Mucosa of descending colon (tissue), 3 donors: ENCODE measurements at places on chromosomes 13 and 19. TPM values are rescaled to one million over a fixed set of nuclear protein-coding genes. Genes with fewer than 3 reads are reported as not detected.
A peak's percentile ranks its signal among the peaks of the same experiment; 100 is the strongest.

DNA sequence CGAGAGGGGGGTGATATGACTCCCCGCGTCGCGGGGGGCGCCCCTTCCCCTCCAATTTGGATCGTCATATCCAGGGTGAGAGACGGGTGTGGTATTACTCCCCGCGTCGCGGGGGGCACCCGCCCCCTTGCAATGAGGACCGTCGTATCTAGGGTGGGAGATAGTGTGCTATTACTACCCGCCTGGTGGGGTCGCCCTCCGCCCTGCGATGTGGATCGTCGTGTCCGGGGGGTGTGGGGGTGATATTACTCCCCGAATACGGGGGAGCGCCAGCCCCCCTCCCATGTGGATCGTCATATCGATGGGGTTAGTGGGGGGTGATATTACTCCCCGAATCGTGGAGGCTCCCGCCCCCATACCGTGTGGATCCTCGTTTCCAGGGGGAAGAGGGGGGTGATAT, 29.2 kb upstream of the RGCC start:
- no peak for DNase-seq

GRCh38 chr19:6069268-6069791, 41.0 kb downstream of the RFX2 start:
- no peak for DNase-seq

DNA sequence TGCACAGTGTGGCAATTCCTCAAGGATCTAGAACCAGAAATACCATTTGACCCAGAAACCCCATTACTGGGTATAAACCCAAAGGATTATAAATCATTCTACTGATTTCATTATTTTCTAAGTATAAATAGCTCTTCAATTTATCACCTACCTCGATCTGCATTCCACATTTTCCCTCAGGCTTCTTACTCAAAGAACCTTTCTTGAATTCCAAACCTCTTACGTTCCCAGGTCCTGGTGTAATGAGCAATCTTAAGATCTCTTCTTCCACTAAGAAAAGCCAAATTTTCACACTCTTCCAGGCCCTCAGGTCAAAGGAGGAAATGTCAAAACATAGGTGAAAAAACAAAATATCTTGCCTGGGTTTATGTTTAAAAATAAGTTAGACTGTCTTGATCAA, 237.3 kb upstream of the GPC6 start:
- DNase-seq: no peak

Gene MBD3L3
- total RNA-seq: not detected

DNA sequence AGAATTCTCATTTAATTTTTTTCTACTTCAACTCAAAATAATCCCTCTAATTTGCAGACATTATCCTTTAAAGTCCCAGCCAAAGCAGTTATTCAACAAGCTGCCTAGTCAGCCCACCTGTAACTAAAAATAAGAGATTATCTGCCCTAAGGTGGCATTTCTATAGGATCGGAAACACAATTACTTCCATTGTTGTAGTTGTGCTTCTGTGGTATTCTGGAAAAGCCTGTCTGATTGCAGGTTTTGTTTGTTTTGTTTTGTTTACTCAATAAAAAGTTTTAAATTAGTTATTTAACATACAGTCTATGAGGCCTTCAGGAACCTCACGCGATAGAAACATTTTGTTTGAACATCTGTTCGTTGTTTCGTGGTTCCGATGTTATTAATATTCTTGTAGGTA, 101.0 kb downstream of the ZIC5 start:
- no peak for DNase-seq

Gene SHANK1
- total RNA-seq: 1.1 TPM

Gene FXYD3
- 3,973 TPM for total RNA-seq

Gene GET3
- total RNA-seq: 50.0 TPM

GRCh38 chr19:58581227-58582141, 8.3 kb upstream of the MZF1 start:
- DNase-seq: peak; percentile 80

Gene CDC37
- 125 TPM for total RNA-seq

DNA sequence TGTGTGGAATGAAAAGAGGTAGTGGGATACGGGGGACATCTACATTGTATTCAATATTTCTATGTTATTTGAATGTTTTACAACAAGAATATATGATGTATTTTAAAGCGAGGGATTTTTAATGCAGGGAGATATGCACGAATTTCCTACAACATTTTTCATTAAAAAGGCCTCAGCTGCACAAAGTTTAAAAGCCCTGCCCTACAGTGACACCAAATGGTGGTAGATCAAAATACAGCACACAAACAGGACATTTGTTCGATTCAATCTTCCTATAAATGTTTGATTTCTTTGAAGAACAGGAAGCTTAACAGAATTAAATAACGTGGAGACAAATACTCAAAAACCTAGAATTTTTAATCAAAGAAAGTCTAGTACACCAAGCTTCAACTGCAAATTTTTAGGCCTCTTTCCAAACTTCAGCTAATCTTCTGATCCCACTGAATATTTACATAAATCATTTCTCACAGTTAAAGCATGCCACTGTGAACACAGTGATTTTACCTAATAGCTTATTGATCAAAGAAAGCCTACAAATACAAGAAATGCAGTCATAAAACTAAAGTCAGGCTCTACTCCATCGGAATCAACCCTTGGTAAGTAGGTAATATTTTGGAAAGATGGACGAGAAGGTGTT, 257.2 kb downstream of the DIAPH3 start:
- DNase-seq: no peak

Gene LYPD5
- total RNA-seq: 4.8 TPM

DNA sequence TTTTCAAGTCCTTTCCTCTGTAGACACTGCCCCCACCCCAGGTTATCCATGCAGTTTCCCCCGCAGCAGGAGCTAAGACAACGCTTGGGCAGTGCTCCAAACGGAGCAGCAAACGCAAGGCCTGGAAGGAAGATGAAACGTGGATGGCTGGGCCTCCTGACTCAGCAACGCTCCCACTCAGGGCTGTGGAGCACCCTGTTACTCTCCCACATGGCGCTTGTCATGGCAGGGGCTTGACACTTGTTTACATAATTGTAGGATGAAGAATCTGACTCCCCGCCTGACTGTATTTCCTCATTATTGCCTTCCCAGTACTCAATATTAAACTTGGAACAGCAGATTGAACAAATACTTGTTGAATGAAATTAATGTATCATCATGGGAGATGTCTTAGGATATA, 799 bp upstream of the C1QTNF9B start:
- peak; percentile 13 for DNase-seq

Gene ICAM4
- 0.32 TPM for total RNA-seq

Gene C13orf46
- 1.6 TPM for total RNA-seq

Gene SYNE4
- total RNA-seq: 3.5 TPM

DNA sequence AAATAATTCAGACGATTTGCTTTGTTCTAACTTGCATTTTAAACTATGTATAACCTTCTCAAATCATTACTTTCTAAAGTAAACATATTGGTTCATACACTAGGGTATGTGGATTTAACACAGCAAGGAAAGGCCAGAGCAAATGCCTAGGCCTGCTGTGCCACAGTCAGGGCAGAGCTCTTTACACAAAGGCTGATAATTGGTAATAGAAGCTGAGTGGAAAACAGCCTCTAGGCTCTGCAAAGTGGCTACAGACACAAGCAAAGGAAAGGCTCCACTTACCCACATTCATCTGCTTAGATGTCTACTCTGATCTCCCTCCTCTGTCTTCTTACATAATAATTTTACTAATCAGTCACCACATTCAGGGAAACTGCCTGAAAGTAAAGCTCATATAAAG, 382.9 kb downstream of the OLFM4 start:
- DNase-seq: no peak

DNA sequence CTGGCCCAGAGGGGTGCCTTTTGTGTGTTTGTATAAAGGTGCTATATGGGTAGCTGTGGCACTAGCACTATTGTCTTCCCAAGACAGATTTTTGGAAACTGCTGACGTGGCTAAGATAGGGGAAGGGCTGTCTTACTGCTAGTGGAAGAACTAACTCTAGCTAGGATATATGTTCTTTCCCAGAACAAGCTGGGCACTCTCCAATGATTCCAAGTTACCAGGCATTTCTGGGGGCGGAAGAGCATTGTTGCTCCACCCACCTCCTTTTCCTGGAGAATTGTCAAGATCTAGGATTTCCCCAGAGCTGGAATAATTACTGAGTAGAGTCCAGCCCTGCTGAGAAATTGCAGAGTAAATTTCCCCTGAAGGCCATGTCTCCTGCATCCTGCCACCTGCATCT, 408.3 kb downstream of the KLF5 start:
- DNase-seq: no peak

Gene HCST
- 7.9 TPM for total RNA-seq

DNA sequence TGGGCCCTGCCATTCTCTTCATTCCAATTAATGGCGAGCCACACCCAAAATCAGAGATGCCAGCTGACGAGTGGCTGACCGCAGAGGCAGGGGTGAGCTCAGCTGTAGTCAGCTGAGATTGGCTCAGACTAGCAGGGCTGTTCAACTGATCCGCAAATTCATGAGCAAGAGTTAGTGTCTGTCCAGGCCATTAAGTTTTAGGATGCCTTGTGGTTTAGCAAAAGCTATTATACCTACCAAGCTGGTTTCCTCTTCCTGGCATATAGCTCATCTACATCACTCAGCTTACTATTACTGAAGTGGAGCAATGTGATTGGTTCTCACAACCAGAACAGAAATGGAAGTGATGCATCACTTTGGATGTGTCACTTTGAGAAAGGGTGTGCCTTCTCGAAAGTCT, 148.7 kb downstream of the NALCN start:
- DNase-seq: no peak

DNA sequence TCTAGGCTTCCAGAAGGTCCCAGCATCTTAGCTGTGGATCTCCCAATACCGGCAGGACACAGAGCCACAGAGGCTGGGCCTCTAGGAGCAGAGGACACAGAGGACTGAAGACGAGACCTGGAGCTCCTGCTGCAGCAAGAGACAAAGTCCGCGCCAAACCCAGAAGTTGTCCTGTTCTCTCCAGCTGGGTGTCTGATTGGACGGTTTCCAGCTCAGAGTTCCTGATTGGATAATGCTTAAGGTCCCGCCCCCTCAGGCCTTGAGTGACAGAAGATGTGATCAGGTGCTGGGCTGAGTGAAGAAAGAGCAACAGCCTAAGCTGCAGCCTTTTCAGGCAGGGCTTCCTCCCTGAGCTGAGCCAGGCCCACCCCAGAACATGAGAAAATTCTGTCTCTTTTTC, 59.9 kb upstream of the ZNF85 start:
- DNase-seq: no peak

DNA sequence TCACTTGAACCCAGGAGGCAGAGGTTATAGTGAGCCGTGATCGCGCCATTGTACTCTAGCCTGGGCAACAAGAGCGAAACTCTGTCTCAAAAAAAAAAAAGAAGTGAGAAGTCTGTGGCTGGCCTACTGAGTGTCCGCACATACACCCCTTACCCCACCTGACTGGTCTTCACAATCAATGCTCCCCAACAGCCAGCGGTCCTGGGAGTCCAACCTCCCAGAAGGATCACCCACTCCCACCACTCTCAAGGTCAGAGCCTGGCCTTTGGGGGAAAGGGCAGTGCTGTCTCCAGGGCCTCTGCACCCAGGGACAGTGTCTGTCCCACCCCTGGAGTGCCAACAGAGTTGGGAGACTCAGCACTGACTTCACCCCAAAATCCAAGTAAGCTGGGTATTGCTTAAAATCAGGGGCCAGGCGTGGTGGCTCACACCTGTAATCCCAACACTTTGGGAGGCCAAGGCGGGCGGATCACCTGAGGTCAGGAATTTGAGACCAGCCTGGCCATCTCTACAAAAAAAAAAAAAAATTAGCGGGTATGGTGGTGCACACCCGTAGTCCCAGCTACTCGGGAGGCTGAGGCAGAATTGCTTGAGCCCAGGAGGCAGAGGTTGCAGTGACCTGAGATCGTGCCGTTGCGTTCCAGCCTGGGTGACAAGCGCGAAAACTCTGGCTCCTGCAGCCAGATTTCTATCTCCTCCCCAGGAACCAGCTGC, 2.3 kb upstream of the CD320 start:
- peak; percentile 18 for DNase-seq

Gene S1PR5
- not detected for total RNA-seq

GRCh38 chr19:1755467-1756171, 2.3 kb downstream of the ONECUT3 start:
- DNase-seq: no peak

Gene DACH1
- total RNA-seq: 6.5 TPM

Gene ICAM5
- total RNA-seq: 1.4 TPM

Gene FAM124A
- total RNA-seq: 15.2 TPM

Gene IRGC
- not detected for total RNA-seq

DNA sequence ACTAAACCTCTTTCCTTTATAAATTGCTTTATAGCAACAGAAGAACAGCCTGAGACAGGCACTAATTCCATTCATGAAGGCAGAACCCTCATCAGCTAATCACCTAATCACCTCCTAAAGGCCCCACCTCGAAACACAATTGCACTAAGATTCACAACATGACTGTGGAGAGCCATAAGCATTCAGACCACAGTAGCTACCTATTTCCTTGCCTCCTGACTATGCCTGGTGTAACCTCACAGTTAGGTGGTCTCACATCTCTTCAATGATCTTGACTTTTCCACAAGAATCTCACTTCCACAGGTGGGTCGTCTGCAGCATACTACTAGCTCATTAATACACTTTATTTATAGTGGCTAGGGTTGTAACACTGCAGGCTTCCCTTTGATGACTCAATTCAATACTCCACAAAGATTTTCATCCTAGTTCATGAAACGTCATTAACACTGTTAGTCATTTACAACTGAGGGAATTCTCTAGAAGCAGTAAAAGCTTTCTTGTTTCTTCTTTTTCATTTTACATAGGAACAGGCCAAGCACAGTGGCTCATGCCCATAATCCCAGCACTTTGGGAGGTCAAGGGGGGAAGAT, 27.1 kb downstream of the STK24 start:
- no peak for DNase-seq

GRCh38 chr13:97653443-97654140, 219.6 kb downstream of the RAP2A start:
- no peak for DNase-seq

Gene SLC6A16
- 0.36 TPM for total RNA-seq

GRCh38 chr13:63285426-63285825, 1869.8 kb upstream of the PCDH20 start:
- DNase-seq: no peak

GRCh38 chr13:48890391-48890790, 85.3 kb upstream of the FNDC3A start:
- DNase-seq: no peak

DNA sequence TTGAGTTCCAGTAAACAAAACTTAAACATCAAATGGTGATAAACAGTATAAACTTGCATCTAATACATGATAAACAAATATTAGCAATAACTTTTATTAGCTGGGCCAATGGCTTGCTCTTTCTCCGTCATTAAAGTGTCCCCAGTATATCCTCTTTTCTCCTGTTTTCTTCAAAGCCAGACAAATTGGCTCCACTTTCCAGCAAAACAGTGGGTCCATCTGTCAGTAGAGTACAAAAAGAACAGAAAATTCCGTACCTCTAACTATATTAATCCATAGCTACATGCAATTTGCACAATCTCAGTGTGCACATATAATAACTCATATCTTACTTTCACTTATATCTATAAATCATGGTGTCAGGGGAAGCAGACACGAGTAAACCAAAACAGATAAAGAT, 678.0 kb upstream of the SPRY2 start:
- DNase-seq: no peak

DNA sequence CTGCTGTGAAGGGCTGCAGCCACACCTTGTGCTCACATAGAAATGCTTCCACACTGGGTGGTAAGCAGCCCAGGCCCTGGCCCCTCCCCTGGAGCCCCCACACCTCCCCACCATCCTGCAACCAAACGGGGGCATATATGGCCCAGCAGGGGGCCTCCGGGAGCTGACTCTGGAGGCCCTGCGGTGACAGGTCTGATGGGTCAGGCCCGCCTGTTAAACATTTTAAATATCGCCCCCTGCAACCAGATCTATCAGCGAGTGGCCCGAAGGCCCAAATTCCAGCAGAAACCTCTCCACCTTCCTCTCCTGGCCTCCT, 48.0 kb upstream of the KATNAL1 start:
- no peak for DNase-seq

Gene ZNF208
- 0.67 TPM for total RNA-seq
